ENCODE measurements at places on chromosomes 12 and 14.

DNA sequence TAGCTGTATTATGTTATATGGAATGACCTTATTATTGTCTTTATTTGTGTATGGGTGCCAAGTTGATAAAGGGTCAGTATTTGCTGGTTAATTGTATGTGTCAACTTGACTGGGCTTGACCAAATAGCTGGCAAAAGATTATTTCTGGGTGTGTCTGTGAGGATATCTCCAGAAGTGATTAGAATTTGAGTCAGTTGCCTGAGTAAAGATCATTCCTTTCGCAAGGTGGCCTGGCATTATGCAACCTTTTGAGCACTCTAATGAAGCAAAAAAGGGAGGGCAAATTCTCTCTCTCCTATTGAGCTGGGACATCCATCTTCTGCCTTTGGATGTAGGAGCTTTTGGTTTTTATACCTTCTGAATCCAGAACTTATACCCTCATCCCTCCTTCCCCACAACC lies 82.2 kb downstream of the ATXN7L3B start:
- DNase-seq: no peak

DNA sequence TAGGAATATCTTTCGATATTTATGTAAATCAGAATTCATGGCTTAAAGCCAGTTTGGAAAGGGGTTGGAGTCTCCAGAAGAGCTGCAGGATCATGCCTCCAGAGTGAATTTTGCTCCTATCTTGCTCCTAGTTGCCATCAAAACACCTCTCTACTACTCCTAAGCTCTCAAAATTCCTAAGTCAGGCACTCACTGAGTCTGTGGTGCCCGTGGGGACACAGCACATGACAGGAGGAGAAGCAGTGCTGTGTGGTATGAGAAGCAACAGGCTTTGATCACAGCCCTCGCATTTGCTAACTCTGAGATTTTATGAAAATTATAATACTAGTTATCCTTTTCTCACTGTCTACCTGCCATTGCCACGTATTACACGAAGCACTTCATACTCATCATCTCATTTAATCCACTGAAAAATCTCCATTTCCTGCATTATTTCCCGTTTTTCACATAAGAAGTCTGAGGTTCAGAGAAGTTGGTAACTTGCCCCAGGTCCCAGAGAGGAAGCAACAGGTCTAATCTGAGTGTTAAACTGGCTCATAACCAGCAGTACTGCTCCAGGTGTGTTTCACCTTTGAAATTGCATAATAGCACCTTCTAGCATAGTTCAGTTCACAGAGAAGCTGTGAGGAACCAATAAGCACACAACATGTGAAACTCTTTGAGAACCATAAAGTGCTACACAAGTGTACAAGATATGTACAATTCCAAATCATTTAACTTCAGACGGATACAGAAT lies 33.1 kb upstream of the SLC35F4 start:
- no peak for DNase-seq

GRCh38 chr12:75790219-75790618 lies 241.4 kb downstream of the PHLDA1 start:
- DNase-seq: no peak

- DNase-seq: no peak
These were observed 227.1 kb upstream of the DDHD1 start for GRCh38 chr14:53380052-53380866.

DNA sequence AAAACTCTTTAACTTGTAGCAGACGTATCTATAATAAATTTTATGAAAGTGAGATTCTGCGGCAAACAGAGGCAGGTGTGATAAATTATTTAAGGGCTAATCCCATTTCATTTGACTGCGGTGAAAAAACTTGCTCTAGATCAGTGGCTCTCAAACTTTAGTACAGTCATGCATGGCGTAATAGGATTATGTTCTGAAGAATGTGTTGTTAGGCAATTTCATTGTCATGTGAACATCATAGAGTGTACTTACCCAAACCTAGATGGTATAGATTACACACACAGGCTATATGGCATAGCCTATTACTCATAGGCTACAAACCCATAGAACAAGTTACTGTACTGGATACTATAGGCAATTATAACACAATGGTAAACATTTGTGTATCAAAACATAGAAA lies 83.7 kb downstream of the HEATR5A start:
- DNase-seq: no peak

DNA sequence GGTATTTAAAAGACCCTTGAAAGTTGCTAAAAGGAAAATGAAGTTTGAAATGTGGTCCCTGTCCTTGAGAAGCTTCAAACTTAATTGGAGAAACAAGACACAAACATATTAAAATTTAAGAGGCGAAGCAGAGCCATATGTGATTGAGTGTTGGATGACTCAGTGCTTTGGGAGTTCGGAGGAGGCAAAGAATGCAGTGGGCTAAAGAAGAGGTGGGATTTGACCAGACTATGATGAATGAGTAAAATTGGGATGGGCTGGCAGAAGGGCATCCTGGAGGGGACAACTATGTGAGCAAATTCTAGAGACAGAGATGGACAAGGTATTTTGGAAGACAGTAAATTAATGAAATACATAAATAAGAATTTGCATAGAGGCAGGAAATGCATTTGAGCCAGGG lies 358.6 kb downstream of the EGLN3 start:
- no peak for DNase-seq

- DNase-seq: no peak
These were observed 10.6 kb upstream of the PYGL start for GRCh38 chr14:50954811-50955372.

DNA sequence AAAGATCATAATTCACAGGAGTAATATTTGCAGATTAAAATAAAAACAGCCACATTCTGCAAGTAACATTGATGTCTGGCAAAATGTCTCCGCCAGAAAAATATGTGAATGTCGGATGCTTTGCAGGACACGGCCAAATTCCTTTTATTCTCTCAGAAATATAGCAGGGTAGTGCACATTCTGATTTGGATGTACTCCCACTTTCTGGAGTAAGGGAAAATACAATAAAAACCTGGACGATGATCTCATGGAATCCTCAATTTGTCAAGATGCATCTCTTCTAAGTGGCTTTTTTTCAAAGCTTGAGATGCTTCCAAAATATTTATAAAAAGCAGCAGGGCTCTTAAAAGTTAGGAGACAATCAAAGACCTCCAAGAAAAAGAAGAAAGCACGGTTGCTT lies 133.3 kb downstream of the TBX5 start:
- no peak for DNase-seq

DNA sequence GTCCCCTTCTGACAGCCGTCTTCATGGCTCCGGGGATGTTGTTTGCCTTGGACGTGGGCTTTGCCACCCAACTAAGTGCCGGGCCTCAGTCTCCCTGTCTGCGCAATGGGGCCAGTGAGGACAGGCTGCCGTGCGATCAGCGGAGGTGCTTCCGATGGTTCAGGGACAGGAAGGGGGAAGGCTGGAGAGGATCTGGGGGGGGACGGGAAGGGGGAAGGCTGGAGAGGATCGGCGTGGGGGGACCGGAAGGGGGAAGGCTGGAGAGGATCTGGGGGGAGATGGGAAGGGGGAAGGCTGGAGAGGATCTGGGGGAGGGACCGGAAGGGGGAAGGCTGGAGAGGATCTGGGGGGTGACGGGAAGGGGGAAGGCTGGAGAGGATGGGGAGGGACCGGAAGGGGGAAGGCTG lies 3.4 kb downstream of the MMP17 start:
- peak; percentile 73 for DNase-seq

- DNase-seq: no peak
These were observed 51.0 kb upstream of the NR1H4 start for GRCh38 chr12:100422646-100423045.

DNA sequence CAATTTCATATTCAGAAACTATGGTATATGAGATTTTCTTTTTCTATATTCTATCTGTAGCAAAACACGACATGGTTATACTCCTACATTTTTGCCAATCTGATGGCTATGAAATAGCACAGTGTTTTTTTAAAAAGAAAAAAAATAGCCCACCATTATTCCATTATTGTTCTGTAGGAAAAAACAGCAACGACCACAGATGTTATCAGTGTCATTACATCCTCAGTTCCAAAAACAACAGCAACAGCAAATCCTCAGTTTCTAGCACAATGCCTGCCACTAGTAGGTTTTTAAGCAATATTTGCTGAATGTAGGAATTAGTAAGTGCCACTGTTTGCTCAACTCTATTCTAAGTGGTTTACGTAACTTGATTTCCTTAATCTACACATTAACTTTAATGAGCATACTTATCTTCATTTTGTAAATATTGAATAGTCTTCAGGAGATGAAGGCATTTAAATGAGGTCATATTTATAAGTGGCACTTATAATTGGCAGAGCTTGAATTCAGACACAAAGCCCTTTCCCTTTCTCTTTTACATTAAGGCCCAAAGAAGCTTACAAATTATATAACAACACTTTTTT lies 8.3 kb downstream of the RNASE6 start:
- DNase-seq: no peak

- DNase-seq: no peak
These were observed 23.4 kb upstream of the EML1 start for GRCh38 chr14:99769799-99770198.

DNA sequence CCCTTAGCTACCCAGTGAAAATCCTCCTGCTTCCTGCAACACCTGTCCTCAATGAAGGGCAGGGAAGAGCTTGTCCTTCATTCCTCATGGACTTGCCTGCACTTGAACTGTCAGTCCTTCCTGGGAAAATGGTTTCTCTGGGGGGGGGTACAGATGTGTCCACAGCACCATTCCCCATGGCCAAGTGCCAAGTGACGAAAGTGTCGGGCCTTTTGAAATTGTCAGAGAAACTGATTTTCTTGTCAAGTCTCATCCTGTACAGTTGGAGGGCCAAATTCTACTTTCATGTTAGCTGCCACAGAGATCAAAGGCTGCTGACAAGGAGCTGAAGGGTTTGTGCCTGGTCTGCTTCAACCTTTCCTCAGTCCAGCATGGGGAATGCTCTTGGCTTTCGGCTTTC lies 179.5 kb upstream of the PARP11 start:
- DNase-seq: no peak

DNA sequence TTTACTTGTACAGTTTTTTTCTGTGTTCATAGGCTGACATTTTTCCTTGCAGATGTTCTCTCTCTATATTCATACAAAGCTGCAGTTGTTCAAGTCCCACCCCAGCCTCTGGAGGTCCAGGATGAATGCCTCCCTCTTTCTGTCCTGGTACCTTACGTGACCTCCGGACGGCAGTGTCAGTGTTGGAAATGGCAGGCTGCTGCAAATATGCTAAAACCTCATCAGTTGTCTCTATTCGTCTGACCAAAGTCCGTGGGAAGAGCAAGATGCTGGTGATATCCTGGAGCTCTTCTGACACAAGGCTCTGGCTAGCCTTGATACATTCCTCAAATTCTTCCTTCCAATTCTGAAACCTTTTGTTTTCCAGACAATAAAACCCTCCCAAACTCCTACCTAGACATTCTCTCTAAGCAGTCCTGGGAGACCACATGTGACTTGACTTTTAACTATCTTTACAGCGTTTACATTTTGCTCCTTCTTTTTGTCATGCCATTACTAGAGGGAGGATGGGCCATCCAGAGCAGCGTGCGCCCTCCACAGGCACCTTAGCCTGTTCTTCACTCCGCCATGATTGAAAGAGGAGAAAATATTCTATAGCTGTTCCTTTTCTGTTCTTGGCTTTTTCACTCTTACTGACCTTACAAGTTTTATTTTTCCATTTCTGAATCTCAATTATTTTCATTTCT lies 143.6 kb downstream of the RGS6 start:
- no peak for DNase-seq

DNA sequence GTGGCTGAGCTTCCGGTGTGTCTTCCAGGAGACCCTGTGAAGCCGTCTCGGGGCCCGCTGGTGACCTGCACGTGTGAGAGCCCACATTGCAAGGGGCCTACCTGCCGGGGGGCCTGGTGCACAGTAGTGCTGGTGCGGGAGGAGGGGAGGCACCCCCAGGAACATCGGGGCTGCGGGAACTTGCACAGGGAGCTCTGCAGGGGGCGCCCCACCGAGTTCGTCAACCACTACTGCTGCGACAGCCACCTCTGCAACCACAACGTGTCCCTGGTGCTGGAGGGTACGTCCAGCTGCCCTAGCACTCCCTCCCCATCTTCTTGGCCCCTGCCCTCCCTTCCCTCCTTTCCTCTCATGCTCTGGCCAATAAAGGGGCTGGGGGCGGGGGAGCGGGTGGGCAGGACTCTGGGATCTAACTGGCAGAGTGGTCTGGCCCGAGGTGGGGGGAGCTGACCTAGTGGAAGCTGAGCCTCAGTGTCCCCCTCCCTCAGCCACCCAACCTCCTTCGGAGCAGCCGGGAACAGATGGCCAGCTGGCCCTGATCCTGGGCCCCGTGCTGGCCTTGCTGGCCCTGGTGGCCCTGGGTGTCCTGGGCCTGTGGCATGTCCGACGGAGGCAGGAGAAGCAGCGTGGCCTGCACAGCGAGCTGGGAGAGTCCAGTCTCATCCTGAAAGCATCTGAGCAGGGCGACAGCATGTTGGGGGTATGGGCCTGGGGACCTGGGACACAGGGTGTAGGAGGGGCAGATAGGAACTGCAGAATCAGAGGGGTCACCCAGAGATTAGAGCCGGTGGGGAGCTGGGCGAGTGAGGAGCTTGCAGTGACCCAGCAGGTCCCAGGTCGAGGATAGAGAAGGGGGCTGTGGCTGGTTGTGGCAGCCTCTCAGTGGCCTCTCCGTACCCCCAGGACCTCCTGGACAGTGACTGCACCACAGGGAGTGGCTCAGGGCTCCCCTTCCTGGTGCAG lies 6.0 kb downstream of the ACVRL1 start:
- no peak for DNase-seq

GRCh38 chr12:100356644-100357223 lies at the start of gene SLC17A8:
TSS of gene SLC17A8 (plus strand) at chr12:100357074. CDS start at chr12:100357392, 318 bp downstream.
- no peak for DNase-seq

DNA sequence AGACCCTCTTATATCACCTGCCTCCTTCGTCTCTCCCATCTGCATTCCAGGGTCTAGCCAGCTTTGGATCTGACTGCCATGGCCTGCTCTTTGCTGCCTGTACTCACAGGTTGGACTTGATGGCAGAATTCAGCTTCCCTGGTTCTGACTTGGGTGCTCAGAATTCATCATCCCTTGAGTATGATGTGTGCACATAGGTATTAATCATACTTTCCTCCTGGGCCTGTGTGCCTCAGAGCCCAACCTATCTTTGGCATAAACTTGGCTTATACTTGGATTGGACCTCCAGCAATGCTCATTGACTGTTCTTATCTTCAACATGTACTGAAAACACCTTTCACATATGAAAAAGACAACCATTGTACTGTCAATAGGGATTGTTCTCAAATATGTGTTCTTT lies 70.7 kb upstream of the LMNTD1 start:
- DNase-seq: no peak

GRCh38 chr12:89084751-89085150 lies 267.6 kb downstream of the DUSP6 start:
- no peak for DNase-seq
